ENCODE measurements at places on chromosomes 6 and 20.

- DNase-seq = peak; percentile 33
Observed at GRCh38 chr20:63858393-63859165, 2.7 kb upstream of the ABHD16B start.

DNA sequence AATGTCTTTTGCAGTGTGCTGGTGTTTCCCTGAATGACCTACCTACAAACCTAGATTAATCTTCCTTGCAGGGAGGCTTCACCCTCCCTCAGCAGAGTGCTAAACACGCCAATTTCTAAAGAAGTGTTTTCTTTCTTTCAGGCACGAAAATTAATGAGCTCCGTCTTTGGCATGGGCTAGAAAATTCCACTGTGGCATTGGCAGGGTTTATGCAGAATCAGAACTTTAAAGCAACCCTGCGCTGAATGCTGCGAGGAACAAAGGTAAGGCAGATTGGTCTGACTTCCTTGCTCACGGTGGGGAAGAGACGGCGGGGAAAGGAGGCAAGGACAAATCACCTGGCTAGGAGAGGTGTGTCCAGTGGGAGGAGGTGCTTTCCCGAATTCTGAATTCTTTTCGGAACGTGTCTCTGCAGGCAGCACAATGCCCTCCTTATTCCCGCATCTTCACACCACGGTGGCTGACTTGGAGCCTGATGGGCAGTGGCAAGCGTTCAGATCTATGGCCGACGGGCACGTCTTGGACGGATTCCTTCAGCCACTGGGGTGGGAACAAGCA lies 6.2 kb upstream of the BANF2 start:
- DNase-seq = no peak

- DNase-seq = peak; percentile 49
Observed at GRCh38 chr6:155223646-155224451, 40.0 kb upstream of the CLDN20 start.

DNA sequence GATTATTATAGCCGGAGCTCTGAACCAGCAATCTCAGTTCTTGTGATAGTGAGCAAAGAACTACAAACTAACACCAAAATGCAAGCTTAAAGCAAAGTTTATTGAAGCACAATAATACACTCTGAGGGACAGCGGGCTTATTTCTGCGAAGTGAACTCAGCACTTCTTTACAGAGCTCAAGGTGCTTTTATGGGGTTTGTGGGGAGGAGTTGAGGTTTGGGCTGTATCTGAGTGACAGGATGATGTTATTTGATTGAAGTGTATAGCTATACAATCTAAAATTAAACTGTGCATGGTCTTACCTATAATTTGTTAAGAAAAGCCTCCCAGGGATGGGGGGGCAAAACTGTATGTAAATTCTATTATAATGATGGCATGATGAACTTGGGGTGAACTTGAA lies 1.0 kb upstream of the HFE start:
- DNase-seq = no peak

GRCh38 chr6:30821862-30822784 lies 62.2 kb upstream of the DDR1 start:
- no peak for DNase-seq

DNA sequence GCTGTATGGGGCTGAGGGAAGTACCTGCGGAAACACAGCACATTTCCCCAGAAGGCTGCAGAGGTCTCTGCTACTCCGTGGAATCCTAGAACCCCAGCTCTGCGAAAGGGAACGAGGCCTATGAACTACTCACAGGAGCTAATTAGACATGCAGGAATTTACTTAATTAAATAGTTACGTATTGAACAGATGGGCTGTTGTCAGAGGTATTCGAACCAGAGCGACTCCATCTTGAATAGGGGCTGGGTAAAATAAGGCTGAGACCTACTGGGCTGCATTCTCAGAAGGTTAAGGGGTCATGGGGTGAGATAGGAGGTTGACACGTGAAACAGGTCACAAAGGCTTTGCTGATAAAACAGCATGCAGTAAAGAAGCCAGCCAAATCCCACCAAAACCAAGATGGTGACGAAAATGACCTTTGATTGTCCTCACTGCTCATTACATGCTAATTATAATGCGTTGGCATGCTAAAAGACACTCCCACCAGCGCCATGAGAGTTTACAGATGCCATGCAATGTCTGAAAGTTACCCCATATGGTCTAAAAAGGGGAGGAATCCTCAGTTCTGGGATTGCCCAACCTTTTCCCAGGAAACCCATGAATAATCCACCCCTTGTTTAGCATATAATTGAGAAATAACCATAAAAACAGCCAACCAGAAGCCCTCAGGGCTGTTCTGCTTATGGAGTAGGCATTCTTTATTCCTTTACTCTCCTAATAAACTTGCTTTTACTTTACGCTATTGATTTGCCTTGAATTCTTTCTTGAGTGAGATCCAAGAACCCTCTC lies 14.7 kb upstream of the SSTR4 start:
- no peak for DNase-seq

GRCh38 chr6:166752097-166752496 lies 125.0 kb upstream of the RPS6KA2 start:
- no peak for DNase-seq

DNA sequence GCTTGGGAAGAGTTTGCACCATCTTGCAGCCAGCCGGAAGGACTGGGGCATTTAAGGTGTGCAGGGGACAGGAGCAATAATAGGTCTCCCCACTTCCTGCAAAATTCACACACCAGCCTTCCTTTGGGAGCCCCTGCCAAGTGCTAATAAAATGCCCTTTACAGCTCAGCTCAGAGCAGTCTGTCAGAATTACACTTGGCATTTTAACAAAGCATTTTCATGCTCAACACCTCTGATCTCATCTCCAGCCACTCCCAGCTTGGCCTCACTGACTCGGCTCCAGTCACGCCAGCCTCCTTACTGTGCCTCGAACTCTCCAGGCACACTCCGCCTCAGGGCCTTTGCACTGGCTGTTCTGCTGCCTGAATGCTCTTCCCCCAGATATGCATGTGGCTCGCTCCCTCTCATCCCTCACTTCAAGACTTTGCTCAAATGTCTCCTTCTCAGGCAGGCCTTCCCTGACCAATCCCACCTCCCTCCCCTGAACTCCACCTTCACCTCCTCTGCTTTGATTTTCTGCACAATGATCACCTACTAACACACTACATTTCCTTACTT lies 43.7 kb downstream of the GRM4 start:
- DNase-seq = no peak

DNA sequence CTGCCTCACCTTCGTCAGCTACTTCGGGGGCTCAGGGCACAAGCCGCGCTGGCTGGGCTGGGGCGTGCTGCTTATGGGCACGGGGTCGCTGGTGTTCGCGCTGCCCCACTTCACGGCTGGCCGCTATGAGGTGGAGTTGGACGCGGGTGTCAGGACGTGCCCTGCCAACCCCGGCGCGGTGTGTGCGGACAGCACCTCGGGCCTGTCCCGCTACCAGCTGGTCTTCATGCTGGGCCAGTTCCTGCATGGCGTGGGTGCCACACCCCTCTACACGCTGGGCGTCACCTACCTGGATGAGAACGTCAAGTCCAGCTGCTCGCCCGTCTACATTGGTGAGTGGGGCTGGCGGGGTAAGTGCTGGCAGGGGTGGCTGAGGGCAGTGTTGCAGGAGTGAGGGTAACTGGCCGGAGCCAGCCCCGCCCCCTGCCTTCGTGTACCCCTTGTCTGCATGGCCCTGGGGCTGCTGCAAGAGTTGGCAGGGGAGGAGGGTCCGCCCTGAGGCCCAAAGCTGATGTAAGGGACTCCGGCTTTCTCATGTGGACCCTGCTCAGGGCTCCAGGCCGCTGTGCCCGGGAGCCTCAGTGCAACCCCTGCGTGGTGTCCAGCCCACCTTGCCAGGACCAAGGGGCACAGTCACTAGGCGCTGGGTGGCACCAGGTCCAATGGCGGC lies 14.8 kb downstream of the SLCO4A1 start:
- no peak for DNase-seq

- DNase-seq = peak; percentile 36
Observed at GRCh38 chr20:23116311-23117089, 30.4 kb upstream of the CD93 start.

GRCh38 chr20:17449031-17449430 lies 82.1 kb downstream of the BFSP1 start:
- DNase-seq = no peak

DNA sequence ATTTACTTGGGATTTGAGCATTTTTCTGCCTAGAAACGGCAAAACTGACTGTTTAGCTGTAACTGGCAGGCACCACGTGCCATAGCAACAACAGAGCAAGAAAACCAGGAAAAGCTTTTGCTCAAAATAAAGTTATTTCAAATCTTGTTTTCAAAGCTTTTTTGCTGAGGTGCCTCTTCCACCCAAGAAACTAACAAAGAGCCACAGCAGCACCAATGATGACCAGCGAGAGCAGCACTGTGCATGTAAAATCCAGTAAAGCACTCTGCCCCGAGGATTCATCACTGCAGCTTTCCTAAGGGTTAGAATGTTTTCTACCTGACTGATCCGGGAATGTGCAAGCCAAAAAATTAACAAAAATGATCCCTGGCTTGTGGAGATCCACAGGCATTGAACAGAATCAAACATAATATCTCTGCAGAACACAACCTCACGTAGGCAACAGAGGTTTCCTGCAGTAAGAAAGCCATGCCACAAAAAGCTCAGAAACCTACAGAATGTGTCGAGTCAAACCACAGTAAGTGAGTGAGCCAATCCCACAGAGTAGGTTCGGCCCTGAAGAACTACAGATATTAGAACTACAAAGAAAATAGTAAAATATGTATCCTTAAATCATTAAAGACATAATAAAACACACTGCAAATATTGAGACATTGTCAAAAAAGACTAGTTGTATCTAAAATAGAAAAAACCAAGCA lies 7.4 kb upstream of the ULBP3 start:
- no peak for DNase-seq

GRCh38 chr20:51687108-51687507 lies 81.1 kb downstream of the ATP9A start:
- no peak for DNase-seq

- DNase-seq = no peak
Observed at GRCh38 chr20:60224914-60225313, 266.7 kb downstream of the CDH26 start.

DNA sequence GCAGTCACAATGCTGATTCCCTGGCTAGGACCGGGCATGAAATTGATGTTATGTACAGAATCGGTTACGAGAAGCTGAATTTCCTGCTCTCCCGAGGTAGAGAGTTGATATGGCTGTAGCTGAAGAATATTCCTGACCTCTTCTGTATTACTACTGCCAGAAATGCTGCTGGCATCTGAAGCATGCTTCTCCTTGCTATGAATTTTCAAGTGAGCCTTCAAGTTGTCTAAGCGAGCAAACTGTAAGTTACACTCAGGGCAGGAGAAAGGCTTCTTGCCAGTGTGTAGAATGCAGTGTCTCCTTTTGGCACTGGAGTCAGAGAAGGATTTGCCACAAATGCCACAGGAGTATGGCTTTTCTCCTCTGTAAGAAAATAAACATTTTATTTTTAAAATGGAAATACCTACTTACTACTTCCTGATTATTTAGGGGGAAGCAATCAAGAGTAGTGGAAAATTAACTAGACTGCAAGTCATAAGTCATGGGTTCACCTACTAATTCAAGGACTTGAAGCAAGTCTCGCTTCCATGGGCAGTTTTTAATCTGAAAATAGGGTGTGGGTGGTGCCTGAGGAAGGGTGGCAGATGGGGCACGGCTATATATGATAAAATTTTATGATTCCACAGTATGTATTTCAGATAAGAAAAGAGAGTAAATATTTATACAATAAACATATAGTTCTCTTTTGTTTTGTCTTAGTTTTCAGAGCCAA lies 10.8 kb upstream of the MICAL1 start:
- no peak for DNase-seq

DNA sequence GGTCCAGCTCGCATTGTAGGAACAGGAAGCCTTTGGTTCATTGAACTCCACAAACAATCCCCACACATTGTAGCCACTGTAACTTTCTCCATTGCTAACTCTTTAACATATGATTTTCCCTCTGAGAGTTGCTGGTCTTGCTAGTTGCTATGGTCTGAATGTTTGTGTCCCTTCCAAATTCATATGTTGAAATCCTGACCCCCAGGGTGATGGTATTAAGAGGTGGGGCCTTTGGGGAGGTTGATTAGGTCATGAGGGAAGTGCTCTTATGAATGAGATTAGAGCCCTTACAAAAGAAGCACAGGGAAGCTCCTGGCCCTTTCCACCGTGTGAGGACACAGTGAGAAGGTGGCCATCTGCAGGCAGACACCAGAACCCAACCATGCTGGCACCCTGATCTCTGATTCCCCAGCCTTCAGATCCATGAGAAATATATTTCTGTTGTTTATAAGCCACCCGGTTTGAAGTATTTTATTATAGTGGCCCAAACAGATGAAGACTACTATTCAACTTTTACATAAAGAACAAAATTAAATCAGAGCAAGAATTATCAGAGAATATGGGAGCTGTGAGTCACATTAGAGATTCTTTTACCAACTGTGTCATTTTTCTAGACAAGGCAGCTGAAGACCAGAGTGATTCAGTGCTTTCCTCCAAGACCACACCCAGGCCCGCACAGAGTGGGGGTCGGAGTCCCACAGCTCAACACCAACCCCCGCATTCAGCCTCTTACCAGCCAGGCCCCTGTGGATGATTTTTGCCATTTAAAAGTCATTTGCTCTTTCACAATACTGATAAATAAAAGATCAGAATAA lies 143.0 kb downstream of the SAMD5 start:
- DNase-seq = no peak

- no peak for DNase-seq
Observed at GRCh38 chr20:35311409-35311808, 19.2 kb upstream of the FAM83C start.

DNA sequence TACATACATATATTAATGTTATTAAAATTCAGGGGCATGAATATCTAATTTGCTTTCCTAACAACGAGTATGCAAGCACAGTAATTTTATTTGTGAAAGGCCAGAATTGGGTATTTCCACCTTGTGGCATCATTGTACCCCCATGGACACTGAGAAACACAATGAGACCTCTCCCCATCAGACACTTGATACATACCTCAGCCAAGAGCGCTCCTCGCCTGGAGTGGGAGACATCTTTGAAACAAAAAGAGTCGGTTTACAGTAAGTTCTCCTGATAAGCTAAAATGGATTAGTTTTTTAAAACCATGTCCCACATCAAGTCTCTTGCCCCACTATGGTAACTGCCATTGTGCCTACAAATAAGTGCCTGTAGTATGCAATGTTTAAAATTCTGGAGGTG lies 2.1 kb downstream of the CNR1 start:
- no peak for DNase-seq

DNA sequence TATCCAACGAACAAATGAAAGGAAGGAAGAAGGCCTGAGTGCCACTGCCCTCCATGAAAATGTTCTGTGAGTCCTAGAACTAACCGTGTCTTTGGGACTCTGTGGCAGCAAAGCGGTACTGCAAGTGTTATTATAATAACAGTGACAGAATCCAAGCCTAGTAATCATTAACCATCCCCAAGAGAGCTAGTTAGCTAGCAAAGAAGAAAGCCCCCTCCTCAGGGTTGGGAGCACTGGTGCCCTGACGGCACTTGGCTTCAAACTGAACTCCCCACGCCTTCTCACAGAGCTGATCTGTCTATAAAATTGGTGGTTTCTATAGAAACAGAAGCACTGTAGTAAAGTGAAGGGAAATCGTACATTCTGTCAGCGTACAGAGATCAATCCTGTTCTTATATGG lies 239.8 kb downstream of the PTPRT start:
- no peak for DNase-seq
